Muscle of leg (tissue), 16 donors: ENCODE measurements at places on chromosomes 6 and 20. TPM values are rescaled to one million over a fixed set of nuclear protein-coding genes. Genes with fewer than 3 reads are reported as not detected.

The NTSR1 gene
- polyA plus RNA-seq = 0.15 TPM

The TBC1D22B gene
- polyA plus RNA-seq = 6.6 TPM

- peak; percentile 65 for DNase-seq
These were observed 64.3 kb downstream of the MRPL14 start for GRCh38 chr6:44062771-44063560.

GRCh38 chr6:10801224-10801848 is 37.0 kb downstream of the MAK start:
- DNase-seq = peak; percentile 57

DNA sequence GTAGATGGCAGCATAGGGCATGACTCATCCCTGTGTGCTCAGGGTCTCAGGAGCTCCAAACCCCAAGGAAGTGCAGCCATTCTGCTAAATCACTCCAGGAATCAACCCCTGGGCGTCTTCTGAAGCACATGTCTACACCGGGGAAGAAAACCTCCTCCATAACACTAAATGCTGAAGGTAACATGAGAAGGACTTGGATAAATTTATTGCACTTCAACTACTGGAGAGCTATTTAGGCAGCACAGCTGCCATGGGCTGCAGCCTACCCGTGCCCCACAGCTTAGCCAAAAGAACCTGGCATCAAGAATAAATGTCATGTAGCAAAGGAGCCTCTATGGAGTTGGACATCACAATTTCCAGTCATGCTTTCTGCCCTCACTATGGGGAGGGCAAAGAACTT is 152.4 kb upstream of the PROKR2 start:
- no peak for DNase-seq

GRCh38 chr6:39363280-39363679 is 40.8 kb upstream of the KCNK16 start:
- no peak for DNase-seq

GRCh38 chr6:64233746-64234145 is 598.1 kb downstream of the PHF3 start:
- no peak for DNase-seq

GRCh38 chr6:4804095-4804494 is 27.9 kb downstream of the CDYL start:
- DNase-seq = no peak
